NCI-H460 (cell line): ENCODE measurements at places on chromosomes 3 and 15.

- DNase-seq, result no peak
Measured at GRCh38 chr3:171121801-171122200, 95.3 kb upstream of the SLC2A2 start.

- no peak for DNase-seq
Measured at GRCh38 chr15:67865331-67865730, 25.5 kb upstream of the RNU6-1 start.

DNA sequence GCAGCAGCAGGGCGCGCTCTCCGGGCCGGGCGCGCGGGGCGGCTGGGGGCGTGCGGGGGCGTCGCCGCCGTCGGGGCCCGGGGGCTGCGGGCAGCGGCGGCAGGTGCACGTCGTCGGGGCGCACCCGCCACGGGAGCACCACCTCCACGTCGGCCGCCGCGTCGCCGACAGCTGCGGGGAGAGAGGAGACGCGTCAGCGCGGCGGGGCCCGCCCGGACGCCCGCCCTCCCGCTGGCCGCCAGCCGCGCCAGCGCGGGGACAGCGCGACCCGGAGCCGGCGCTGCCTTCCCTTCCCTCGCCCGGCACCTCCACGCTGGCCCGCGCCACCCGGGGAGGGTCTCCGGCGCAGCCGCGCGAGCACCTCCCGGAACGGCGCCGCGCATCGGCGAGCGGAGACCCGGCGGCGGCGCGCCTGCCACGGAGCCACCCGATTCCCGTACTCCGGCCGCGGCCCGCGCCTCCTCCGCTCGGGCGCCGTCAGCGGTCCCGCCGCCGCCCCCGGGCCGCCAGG, 481 bp downstream of the ADAMTS17 start:
- no peak for DNase-seq

- no peak for DNase-seq
Measured at GRCh38 chr15:68028888-68029207, 25.3 kb upstream of the PIAS1 start.

DNA sequence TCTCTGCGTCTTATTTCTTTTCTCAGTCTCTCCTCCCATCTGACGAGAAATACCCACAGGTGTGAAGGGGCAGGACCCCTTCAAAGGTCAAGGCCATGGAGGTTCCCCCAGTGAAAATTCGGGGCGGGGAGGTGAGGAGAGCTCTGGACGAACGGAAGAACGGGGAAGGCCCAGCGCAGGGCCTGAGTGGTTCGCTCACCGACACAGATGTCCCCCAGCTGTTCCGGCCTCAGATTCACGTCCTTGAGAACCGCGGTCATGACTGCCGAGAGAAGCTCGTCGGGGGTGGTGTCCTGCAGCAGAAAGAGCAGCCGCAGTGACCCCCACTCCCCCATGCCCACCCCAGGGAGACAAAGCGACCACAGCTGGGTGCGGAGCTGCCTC, 542 bp downstream of the ACAA1 start:
- DNase-seq, result no peak

- DNase-seq, result no peak
Measured at GRCh38 chr3:22935040-22935439, 268.1 kb upstream of the UBE2E2 start.

GRCh38 chr3:69203631-69204314, 81.4 kb upstream of the LMOD3 start:
- no peak for DNase-seq

GRCh38 chr15:59413577-59413976, 24.4 kb upstream of the FAM81A start:
- DNase-seq, result no peak

GRCh38 chr3:150410311-150411105, 2.4 kb downstream of the TSC22D2 start:
- DNase-seq, result no peak
